AG04450 (cell line): ENCODE measurements at places on chromosomes 5 and 9.

- DNase-seq, result no peak
Observed at GRCh38 chr9:133428617-133429101, 6.5 kb downstream of the ADAMTS13 start.

DNA sequence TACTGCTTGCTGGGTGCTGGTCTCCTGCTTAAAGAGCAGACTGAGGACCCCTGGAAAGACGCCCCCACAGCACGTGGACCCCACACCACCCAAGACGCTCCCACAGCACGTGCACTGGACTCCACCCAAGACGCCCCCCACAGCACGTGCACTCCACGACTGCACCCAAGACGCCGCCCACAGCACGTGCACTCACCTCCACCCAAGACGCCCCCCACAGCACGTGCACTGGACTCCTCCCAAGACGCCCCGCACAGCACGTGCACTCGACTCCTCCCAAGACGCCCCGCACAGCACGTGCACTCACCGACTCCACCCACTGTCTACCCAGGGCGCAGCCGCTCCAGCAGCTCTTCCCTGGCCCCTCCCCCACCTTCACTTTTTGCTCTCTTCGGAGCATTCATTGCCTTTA, 50.5 kb downstream of the EHMT1 start:
- DNase-seq, result no peak

DNA sequence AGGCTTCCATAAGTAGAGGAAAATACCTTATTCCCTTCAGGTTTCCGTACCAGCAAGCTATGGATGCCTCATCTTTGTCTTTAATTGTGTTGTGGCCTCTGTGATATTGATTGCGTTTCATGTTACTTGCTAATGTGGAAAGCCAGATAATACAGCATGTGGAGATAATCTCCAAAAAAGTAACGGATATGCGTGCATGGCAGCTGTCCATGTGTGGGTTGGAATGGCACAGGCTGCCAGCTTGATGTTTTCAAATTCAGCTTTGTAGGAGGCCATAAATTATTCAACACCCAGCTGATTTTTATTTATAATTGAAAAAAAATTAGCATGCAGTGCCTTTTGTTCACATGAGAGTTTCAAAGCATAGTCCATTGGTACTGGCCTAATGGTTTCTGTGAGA, 144.9 kb downstream of the GIN1 start:
- no peak for DNase-seq

DNA sequence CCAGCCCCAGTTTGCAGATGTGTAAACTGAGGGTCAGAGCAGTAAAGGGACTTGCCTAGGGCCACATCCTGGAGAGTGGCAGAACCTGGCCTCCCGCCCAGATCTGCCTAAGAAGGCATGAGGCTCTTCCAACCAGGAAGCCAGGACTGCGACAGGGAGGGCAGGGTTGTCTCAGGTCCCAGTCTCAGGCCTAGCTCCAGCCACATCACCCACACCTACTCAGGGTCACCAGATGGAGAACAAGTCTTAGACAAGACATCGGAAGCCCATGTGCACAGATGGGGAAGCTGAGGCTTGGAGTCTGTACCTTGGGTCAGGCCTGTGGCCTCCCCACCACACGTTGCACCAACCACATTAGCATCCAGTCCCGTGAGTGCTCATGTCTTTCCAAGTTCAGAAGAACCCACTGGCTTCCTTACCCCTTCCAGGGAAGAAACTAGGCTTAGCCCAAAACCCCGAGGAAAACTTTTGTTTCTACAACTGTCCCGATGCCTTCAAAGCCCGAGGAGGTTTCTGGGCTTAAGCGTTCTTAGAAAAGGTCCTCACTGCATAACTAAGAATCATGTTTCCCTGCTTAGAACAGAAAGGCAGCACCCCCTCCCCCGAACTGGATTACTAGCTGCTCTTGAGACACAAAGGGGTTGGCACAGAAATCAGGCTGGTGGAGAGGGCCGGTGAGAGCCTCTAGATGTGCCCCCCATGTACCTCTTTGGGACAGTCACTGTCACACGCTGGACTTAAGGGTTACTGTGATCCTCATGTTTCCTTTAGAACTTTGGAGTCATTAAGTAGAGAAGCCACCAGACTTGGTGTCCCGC, 2.2 kb downstream of the FAM78A start:
- DNase-seq, result no peak

- no peak for DNase-seq
Observed at GRCh38 chr9:8670751-8671150, 871.2 kb upstream of the DMAC1 start.

- no peak for DNase-seq
Observed at GRCh38 chr9:5305741-5306140, 1.2 kb upstream of the RLN2 start.

DNA sequence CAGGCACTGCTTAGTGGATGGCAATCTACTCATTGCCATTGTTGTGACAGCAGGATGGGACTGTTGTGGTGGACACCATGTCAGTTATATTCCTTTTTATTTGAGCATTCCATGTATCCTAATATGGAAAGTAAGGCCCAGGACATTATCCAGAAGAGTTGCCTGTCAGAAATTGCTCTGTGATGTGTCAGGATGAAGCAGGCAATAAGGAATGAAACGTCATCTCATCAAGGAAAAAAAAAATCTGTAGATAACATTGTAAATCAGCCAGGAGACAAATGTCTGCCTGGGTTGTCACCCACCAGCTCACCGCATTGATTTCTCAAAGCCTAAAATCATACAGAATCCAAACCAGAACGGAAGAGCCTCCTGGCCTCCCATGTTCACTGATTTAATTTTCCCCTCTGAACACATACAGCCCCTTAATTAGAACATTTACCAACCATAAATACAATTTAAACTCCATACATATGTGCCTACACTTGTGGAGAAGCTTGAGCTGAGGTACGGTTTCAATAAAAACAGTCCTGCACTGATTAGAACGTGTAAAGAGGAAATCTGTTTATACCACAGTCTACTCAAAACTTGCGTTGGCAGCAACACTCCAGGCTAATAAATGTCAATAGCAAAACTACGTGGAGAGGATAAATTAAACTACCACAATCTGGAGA, 73.9 kb downstream of the FOXD1 start:
- DNase-seq, result no peak

GRCh38 chr9:122808141-122808540, 8.2 kb downstream of the OR1K1 start:
- no peak for DNase-seq

- no peak for DNase-seq
Observed at GRCh38 chr9:119827126-119827525, 457.9 kb upstream of the BRINP1 start.

- DNase-seq, result peak; percentile 83
Observed at GRCh38 chr5:38783011-38783561, 62.7 kb upstream of the OSMR start.

DNA sequence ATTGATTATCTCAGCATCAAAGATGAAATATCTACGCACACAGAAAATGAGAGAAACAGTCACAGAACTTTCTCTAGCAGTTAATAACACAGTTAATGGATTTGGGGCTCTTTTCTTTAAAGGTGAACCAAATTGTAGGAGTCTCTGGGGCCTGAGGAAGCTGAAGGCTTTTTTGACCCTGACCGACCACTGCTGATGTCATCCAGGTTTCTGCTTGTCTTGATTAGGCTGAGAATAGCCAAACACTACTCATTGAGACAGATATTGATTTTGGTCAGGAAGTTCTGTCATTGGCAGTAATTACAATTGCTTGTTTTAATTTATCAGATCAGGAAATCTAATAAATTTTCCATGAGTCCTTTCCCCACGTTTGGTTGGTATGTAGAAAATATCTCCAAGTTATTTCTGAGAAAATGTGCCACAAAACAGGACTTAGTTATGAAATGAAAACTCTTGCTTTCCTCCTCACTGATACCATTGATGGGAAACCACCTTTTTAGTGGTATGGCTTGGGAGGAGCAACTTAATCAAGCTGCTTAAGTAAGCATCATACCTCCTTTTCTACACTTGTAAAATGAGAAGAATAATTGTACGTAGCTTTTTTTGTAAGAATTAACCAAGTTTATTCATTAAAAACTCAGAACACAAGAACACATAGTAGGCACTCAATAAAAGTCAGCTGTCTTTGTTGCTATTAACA, 19.7 kb downstream of the CARTPT start:
- DNase-seq, result no peak

DNA sequence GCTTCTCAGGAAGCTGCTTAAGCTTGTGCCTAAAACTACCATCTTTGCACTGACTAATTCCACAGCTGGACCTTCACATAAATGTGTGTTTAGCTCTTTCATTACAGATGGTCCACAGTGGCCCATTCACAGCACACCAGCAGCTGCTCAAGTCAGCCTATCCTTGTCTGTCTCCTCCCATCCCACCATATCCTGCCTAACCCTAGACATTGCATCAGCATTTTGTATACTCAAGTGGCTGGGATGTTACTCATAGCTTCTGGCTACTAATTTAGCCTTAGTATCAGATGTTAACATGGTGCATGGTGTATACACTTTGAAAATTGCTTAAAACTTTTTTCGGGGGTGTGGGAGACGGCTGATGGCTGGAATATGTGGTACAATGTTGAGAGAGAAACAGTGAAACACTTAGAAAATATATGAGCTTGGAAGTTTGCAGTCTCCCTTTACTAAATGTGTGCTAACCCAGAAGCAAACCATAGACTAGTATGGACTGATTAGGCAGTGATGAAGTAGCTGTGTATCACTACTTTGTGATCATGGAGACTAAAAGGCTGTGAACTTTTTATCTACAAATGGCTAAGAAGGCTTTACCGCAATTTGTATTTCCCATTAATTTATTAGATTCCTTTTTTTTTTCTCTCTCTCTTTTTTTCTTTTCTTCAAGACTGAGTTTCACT, 83.1 kb downstream of the JMY start:
- peak; percentile 95 for DNase-seq

DNA sequence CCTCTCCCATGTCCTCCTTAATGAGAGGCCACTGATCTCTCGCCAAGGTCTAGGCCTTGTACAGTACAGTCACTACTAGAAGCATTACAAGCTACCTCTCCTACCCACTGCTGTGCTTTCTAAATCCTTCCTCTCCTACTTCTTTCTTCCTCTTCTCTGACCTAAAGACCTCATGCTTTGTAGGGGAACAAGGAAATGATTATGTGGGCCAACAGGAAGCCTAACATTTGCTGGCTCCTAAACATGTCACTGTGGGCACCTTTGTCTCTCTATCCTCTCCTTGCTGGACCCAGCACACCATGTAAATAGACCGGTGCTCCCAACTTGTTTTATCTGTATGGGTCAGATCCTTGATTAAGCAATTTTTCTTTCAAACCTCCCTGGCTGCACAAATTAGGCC, 16.7 kb downstream of the SLC28A3 start:
- DNase-seq, result no peak

GRCh38 chr5:72015103-72015548, 92.1 kb upstream of the MAP1B start:
- peak; percentile 11 for DNase-seq

- no peak for DNase-seq
Observed at GRCh38 chr5:168364151-168364661, 72.8 kb downstream of the WWC1 start.

- DNase-seq, result no peak
Observed at GRCh38 chr5:31845361-31845760, 206.4 kb downstream of the PDZD2 start.

GRCh38 chr5:132639706-132640130, 18.3 kb upstream of the IL13 start:
- no peak for DNase-seq

GRCh38 chr5:93076096-93076495, 504.9 kb downstream of the NR2F1-AS1 start:
- no peak for DNase-seq

DNA sequence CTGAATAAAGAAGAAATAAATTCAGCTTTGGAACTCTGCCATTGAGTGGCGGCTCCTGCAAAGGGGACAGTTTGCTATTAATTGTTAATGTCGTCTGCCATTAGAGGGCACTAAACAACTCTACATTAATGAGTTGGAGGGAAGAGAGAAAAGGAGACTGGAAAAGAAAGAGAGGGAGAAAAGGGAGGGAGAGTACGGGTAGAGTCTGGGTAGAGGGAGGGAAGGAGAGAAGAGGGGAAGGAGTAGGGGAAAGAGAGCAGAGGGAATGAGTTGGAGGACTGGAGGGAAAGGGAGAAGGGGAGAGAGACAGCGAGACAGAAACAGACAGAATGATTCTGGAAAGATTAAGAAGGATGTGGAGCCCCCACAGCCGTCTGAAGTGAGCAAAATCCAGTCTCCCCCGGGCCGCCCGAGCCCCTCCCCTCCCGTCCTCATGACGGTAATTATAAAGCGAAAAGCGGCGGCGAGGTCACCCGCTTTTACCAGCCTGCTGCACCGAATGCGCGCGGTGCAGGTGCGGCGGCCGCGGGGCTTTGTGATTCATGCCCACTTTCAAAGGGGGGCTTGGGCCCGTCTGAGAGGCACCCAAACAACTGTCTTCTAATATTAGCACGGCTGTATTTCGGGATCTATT, 1.9 kb upstream of the FST start:
- no peak for DNase-seq

GRCh38 chr9:110476251-110476650, 103.3 kb downstream of the SVEP1 start:
- DNase-seq, result no peak

DNA sequence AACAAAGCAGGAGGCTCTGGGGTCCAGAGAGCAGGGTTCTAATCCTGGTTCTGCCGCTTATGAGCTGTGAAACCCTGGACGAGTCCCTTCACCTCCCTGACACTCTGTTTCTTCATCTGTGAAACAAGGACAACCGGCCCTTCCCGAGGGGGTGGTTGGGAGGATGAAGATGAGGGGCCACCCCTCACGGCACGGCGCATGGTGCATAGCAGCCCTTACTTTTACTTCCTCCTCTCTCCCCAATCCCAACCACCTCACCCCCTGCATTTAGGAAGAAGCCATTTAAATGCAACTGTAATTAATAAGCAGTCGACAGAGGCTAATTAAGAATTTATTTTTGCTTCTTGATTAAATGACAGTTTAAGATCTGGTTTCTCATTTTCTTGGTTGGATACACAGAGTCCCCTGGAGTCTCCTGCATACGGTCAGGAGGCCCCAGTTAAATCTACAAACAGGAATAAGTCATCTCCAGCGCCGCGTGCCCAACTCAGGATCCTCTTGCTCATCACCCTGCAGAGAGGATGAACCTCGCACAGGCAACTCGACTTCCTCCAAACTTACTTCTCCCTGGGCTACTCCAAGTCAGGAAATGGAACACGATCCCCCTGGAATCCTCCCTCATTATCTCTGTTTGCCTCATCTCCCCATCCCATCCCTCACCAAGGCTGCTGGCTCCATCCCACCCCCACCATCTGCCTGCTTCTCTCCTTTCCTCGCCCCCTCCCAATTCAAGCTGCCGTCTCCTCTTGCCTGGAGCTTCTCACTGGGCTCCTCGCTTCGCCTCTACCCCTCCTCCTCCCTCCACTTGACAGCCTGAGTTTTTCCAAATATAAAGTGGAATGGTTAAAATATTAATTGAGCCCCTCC, 95.9 kb downstream of the HRH2 start:
- no peak for DNase-seq

DNA sequence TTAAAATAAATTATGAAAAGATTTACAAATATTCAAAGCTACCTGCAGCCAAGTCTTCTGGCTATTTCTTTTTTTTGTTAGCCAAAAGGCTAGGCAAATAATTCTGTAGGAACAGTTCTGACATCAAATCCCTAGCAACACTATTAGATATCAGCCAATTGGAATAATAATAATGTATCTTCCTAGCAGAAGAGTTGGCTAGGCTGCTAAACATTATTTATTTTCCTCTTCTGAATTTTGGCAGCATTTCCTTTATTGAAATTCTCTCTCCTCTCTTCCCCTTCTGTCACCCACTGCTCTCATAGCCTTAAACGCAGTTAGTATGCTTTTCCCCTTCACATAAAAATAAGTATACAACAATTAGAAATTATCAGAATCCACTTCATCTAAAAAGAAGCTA, 42.6 kb downstream of the ZDHHC21 start:
- DNase-seq, result no peak

- no peak for DNase-seq
Observed at GRCh38 chr5:141879941-141880738, 1.9 kb upstream of the PCDH1 start.
